ENCODE measurements at places on chromosomes 3 and 15.

GRCh38 chr3:61938878-61939549 lies 377.6 kb downstream of the PTPRG start:
- peak; percentile 20 for DNase-seq

DNA sequence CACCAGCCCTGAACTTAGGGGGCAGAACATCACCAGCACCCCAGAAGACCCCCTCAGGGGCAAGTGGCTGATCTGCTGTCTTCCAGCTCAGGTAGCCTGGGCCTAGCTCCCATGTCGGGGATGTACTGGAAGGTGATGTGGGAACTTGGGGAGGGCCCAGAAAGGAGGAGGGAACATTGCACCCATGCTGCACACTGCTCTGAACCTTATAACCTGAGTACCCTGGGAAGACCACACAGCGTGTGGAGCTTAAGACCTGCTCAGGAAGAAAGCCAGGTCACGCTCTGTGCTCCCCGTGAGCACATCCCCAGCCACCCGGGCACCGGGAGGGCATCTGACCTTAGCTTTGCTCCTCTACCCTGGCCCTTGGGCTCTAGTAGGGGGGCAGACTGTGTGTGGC lies 159.4 kb downstream of the ATP10A start:
- DNase-seq = no peak

- peak; percentile 65 for DNase-seq
Measured at GRCh38 chr3:149968216-149968615, 2.5 kb downstream of the PFN2 start.

DNA sequence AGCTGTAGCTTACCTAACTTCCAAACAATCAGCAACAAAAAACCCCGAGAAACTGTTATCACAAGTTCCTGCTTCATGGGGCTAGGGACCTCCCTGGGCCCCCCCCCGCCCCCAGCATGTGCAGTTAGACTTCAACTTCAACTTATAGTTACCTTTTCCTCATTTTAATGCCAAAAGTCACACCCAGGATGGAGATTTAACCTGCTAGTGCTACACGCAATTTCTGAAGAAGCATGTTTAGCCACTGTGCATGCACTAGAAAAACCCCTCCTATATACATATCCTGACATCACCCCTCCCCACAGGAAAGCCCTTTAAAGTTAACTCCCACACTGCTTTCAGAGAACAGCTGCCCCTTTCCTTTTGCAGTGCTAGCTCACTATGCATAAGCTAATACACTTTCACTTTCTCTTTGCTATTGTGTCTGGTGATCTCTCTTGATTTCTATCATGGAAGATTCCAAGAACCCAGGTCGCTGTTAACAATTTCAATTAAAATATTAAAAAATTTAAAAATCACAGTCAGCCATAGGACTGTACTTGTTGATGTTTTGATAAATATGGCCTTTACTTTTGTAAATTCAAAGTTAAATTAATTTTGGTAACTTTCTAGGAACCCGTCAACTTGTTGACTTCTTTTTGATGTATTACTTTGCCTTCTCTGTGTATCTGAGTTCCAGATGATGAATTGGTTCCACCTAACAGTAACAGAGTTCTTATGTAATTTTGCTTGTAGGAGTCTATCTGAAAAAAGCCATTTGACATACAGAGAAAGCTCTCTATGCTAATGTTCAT lies 75.2 kb upstream of the ACAD9 start:
- no peak for DNase-seq

DNA sequence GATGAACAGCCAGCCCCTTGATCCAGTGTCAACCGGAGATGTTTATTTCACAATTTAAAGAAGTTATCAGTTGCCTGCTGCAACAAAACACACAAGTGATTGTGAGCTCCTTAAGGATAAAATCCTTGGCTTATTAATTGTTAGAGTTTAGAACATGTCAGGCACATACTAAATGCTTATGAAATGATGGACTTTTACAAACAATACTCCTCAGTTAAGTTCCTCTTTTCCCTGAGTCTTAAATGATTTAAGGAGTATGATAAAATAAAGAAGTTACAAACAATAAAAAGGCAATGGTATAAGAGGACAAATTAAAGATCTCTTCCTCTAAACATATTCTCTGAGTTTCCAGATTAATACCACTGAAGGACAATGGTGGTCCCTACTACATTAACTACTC lies 5.7 kb downstream of the GHSR start:
- no peak for DNase-seq

- no peak for DNase-seq
Measured at GRCh38 chr3:137647179-137647578, 116.9 kb upstream of the SOX14 start.

DNA sequence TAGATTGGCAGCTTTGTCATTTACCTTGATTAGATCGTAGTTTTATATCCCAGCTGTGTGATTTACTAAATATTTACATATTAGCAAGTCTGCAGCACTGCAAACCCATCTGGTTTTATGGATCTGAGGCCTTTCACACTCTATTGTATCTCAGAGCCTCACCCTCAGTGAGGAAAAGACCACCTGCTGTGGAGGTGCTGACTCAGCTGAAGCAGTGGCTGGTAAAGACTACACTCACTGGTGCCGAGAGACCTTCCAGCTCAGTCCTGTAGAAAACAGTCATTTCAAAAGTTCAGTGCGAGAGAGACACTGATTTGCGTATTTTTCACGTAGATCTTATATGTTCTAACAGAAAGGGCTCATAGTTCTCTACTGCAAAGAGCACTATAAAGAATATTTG lies 307.8 kb upstream of the TPM1 start:
- DNase-seq = no peak

- DNase-seq = no peak
Measured at GRCh38 chr15:83592370-83593040, 61.4 kb upstream of the ADAMTSL3 start.
